ENCODE measurements at places on chromosomes 3 and 15.
A peak's percentile ranks its signal among the peaks of the same experiment; 100 is the strongest.

DNA sequence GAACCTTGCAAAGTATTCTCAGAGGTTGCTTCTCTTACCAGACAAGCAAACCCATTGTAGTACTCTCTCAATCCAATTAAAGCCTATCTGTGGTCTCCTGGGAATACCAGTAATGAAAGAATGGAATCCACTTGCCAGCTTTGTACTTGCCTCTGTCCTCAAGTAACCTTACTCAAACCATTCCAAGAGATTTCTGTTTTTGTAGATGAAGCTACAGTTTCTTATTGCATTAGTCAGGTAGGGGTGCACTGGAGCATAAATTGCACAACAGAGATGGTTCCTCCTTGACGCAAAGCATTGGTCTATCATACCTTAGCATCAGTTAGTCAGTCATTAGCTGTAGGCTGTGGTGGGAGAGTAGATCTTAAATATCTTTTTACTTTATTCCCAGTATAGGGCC, 52.9 kb downstream of the BTLA start:
- peak; percentile 18 for DNase-seq

GRCh38 chr3:58350627-58351013, 17.9 kb downstream of the PXK start:
- DNase-seq: peak; percentile 82

GRCh38 chr3:124207873-124208485, 216.1 kb upstream of the ROPN1 start:
- no peak for DNase-seq

DNA sequence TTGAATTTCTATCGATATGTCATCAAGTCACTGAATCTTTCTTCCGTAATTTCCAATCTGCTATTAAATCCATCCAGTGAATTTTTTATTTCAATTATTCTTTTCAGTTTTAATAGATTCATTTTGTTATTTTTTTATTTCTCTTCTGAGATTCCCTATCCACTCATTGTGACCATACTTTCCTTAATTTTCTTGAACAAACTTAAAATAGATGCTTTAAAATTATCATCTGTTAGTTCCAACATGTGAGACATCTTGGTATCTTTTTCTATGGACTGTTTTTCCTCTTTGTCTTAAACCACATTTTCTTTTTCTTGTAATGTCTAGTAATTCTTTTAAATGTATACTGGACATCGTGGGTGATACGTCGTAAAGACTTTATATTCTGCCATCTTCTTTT, 236.6 kb upstream of the TLE3 start:
- DNase-seq: no peak

DNA sequence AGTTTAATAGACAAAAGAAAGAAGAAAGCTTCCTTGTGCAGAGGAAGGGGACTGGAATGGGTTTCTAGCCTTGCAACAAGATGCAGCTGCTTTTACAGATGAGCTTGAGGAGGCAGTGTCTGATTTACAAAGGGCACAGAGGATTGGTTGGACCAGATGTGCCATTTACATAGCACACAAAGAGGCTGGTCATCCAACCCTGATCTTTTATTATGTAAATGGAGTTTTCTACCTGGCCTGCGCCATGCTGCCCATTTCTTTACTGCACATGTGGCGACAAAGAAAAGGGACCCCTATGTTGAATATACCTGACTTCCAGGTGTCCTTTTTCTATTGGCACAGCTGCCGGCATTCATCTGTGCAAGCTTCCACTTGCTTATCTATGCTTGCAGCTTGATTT, 409.4 kb upstream of the FRG2C start:
- DNase-seq: no peak

DNA sequence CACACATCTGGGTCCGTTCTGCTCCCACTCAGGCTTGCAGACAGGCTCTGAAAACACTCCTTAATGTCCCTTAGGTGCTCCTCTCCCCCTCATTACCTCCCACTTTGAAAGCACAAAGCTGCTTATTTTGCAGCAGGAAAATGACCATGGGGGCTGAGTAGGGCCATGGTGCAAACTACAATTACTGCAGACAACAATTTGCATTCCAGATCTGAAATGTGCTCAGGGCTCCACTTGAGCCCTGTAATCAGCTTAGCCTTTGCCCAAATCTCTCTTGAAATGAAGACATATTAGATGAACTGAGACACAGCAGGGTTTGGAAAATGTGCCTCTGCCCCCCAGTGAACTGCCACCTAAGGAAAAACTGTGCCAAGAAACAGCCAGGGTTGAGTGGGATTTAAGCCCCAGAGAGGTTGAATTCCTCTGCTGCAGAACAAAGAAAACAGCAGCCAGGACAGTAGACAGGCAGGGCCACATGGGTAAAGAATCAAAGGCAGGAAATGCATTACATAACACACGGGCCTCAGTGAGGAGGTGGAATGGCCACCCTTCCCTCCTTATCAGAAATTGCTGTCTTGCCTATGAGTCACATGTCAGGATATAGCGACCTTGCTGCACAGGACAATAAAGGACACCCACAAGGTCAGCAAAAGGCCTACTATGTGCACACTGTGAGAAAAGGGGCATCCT, 126.8 kb upstream of the ARHGEF3 start:
- peak; percentile 65 for DNase-seq

- no peak for DNase-seq
Measured at GRCh38 chr3:127100459-127101410, 92.2 kb upstream of the PRR23E start.

DNA sequence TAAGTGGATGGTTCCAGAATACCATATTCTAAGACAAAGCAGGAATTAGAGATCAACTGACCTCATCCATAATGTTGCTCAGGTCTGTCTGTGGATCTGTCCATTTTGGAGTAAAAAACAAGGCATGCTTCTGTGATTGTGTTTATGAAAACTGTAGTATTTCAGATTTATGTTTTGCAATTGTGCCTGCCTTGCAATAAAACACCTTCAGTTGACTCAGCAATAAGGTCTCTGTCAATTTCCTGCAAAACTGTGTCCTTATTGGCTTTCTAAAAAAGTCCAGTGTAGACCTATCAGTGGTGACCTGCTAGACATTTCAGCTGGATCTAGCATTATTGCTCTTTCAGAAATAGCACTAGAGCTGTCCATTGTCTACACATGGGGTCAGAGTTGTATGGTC, 409.5 kb upstream of the AZI2 start:
- no peak for DNase-seq

DNA sequence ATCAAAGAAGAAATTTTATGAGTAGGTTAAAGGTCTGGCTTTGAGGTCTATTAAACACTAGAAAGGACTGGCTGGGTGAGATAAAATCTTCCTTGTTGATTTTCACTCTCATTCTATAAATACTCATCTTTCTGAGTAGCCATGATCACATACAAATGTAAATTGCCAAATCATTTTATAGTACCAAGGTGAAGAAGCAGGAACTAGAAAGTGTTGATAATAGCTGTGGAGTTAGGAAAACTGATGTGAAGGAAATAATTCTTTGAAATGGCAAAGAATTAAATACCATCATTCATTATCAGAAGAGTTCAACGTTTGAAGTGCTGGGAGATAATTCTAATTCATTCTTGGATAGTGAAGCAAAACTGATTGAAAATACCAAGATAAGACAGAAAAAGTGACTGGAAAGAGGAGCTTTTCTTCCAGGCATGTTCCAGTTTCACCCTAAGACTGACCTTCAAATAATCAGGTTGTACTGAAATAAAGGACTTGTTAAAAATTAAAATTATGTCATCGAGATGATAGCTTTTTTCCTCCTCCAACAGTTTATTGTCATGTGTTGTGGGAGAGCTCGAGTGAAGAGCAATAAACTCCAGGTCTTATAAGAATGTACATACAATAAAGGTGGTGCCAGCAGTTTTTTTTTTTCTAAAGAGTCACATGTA, 17.4 kb downstream of the THBS1 start:
- no peak for DNase-seq

- DNase-seq: no peak
Measured at GRCh38 chr15:71049706-71050422, 65.4 kb upstream of the THSD4 start.

GRCh38 chr3:99559196-99559595, 79.2 kb upstream of the COL8A1 start:
- DNase-seq: no peak

GRCh38 chr3:45870099-45870498, 16.2 kb upstream of the CCR9 start:
- peak; percentile 75 for DNase-seq

DNA sequence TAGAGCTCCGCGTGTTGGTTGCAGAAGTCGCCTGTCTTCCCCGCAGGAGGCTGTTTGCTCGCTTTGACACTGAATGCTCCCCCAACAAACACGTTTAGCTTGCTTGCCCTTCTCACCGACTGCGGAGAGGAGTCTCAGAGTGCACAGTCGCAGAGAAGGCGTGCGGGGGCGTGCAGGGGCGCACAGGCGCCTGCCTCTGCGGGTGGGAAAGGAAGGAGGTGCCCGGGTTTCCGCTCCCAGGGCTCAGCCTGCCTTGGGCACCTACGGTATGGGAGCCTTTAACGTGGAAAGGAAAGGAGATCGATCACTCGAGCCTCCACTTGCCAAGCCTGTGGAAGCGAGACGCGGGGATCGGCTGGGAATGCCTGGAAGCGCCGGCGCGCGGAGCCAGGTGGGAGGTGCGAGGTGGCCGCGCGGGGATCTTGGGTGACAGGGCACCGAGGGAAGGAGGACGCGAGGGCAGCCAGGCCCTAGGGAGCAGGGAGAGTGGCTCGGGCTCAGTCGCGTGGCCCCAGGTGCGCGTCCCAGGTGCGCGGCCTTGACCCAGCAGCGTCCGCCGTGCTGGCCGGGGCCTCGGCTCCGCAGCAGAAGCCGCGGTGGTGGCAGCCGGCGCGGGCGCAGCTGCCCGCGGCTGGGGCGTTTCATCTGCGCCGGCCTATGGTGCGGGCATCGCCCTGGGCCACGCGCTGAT, at the start of gene FAN1:
Gene FAN1 (plus strand): TSS at position 419 of the 691 bp plus-strand sequence. CDS start 749 bp downstream, outside the sequence.
- peak; percentile 93 for DNase-seq

DNA sequence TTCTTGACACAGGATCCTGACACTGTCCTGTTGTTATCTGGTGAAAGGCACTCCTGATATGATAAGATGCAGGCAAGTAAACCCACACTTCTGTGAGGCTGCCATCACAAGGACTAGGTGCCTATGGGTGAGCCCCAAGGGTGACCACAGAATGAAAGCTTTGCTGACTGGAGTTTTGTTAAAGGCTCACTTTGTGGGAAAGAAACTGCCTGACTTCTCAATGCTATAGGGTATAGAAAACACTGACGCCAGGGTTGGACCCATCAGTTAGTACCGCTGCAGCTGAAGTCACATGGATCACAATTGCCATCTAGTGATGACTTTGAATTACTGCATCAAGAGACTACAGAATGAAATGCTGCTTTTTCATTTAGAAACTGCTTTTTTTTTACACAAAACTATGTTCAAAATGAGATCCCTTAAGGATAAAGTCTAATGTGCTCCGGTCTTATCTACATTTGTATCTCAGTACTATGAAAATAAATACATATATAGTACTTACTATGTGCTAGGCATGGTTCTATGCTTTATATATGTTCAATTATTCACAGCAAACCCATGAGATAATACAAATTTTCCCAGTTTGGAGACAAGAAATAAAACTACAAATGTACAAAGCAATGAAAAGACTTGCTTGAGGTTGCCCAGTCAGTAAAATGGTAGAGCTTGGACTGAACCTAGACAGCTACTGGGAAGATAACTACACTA, 64.2 kb upstream of the CMSS1 start:
- peak; percentile 72 for DNase-seq

DNA sequence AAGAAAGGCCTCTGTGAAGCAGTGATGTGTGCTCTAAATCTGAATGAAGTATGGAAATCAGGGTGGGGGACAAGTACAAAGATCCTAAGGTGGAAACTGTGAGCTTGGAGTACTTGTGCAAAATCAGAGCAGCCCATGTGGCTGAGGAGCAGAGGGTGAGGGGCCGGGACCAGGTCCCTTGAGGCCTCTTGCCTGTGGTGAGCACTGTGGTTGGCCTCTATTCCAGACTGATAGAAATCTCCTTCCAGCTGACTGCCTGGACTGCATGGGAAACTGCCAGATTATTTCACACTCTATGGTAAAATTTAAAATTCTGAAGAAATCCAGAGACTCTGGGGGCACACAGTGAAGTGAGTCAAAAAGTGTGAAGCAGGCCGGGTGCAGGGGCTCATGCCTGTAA, 81.4 kb downstream of the TM4SF4 start:
- DNase-seq: no peak

DNA sequence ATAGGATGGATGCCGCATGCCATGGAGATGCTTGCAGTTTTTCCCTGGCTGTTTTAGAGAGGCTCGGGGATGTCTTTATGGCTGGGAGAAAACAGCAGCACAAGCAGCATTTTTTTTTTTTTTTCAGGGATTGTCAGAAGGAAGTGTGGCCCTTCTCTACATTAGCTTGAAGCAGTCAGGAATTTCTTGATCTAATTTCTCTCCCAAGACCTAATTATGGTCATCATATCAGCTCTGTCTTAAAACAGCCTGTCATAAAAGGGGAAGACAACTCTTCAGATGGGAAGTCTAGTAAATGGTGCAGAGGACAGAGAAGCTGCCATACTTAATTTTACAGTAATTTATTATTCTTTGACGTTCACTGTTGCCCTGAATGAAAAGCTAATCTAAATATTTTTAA, 44.5 kb downstream of the EAF1 start:
- no peak for DNase-seq

GRCh38 chr3:128597900-128598299, 52.7 kb downstream of the RPN1 start:
- DNase-seq: no peak

- no peak for DNase-seq
Measured at GRCh38 chr3:59480486-59480995, 430.7 kb upstream of the CFAP20DC start.

DNA sequence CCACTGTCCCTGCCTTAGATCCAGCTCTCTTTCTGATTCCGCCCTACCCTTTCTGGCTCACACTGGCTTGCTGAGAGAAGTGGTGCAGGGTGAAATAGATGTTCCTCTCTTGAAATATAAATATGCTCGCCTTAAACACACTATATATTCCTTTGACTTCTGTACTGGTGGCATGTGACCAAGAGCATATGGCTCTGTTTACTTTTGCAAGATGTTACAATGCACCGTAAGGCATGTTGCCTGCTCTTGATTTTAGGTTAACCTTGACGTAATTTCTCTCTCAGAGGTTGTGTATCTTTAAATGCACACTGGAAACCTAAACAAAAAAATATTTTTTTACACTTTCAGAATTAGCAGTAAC, 749 bp downstream of the RSRC1 start:
- no peak for DNase-seq

- no peak for DNase-seq
Measured at GRCh38 chr3:70277304-70277703, 35.1 kb downstream of the MDFIC2 start.

- DNase-seq: no peak
Measured at GRCh38 chr15:48267766-48268165, 61.7 kb downstream of the SLC12A1 start.

DNA sequence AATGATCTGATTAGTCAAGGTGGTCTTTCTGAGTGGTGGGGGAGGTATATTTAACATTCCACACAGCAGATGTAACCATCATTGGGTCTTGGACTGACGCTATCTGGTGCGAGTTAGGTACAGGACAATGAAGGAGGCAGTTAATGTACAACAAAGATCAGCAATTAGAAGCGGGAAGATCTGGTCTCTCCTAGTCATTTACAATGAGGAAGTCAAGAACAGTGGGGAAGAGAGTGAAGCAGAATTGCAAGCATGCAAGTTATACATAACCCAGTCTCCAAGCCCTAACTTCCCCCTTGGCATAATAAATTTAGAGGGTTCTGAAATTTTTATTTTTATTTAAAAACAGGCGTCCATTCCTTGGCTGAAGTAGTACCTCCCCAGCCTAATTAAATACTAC, 14.1 kb downstream of the GPD1L start:
- peak; percentile 67 for DNase-seq

GRCh38 chr3:37934631-37935289, 55.8 kb upstream of the VILL start:
- no peak for DNase-seq

- DNase-seq: peak; percentile 33
Measured at GRCh38 chr15:57537072-57537471, 54.6 kb upstream of the MYZAP start.
